ENCODE measurements at places on chromosomes 16 and 17.

- DNase-seq = no peak
Measured at GRCh38 chr17:3029213-3029913, 34.0 kb downstream of the OR1D5 start.

DNA sequence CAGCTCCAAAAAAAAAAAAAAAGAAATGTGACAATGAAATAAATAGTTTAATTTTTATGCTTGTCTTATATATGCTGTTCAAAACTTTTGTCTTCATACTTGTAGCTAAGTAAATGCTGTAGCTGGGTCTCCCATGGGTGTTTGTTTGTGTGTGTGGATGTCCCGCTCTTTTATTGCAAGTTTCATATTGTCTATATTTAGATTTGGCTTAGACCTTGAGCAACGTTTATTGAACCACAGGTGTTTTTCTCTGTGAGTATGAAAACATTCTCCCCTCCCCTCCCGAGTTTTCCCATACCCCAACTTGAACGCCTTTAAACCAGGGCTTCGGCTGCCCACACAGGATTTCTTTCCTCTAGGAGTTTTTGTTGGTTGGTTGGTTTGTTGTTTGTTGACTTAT lies 45.2 kb downstream of the MFSD11 start:
- no peak for DNase-seq

GRCh38 chr16:4870138-4870671 lies 22.9 kb downstream of the UBN1 start:
- no peak for DNase-seq

DNA sequence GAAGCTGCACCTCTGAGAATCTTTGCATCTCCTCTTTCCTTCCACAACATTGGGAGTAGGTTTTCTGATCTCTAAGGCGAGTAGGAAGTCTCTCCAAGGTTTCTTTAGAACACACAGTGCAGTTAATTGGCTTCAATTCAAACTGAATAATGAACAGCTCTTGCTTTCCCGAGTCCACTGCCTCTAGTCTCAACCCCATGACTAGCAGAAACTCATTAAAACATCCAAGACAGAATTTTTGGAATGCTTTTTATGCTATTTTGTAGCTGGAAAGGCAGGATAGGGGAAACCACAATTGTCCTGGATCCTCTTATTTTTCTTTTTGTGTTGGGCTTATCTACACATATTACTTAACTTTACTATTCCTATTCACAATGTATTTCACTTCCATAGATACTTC lies 206.6 kb downstream of the CDH8 start:
- DNase-seq = peak; percentile 70

DNA sequence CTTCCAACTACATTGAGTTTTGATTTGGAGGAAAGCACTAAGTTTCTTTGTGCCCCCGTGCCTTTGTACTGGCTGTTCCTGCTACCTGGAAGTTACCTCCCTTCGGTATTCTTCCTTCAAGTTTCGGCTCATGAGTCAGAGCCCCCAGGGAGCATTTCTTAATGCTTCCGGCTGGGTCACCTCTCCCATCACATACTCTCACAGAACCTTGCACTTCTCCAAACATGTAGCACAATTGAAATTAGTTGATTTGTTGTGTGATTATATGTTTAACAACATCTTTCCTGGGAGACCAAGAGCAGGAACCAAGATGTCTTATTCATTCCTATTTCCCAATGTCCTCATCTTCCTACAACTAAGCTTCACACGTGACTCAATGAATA lies 158.6 kb upstream of the CDH5 start:
- DNase-seq = no peak

All from AG08395 (cell line).